Breast epithelium (tissue), 4 donors: ENCODE measurements at places on chromosomes 11 and 22. TPM values are rescaled to one million over a fixed set of nuclear protein-coding genes. Genes with fewer than 3 reads are reported as not detected.
A peak's percentile ranks its signal among the peaks of the same experiment; 100 is the strongest.

DNA sequence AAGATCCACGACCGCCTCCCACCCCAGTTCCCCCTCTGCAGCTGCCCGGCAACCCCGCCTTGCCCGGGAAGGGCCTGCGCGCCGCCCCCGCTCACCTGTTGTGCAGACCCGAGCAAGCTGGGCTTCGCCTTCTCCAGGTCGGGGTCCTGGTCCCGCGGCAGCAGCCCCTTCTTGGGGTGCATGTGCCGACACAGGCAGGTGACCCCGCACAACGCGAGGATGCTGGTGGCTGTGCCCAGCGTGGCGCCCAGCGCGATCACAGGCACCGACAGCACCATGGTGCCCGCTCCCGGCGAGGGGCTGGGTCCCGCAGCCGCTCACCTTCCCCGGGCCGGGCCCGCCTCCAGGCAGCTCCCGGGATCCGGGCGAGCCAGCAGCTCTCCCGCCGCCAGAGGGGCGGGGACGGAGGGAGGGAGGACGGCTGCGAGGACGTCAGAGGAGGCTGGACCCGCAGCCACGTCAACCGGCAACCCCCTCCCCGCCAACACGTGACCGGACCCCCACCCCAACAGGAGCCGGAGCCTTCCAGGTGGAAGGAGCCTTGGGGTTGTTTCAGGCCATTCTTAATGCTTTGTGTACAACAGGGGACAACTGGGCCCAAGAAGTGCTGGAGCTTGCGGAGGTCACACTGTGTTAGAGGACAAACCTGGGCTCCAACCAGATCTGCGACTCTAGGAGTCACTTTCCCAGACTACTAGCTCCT lies at the start of gene SYT13:
Gene SYT13 (minus strand): TSS at position 412 of the 703 bp plus-strand sequence. CDS start 134 bp downstream, at position 278.
- H3K36me3 ChIP-seq: no peaks in the 10 kb centered on the region
- H3K4me3 ChIP-seq: peak within 1 kb of the TSS; percentile 44
- H3K27me3 ChIP-seq: no peaks in the 10 kb centered on the region
- no peak within 1 kb of the TSS for H3K27ac ChIP-seq
- H3K4me1 ChIP-seq: no peaks in the 10 kb centered on the region

The DLG2 gene
- total RNA-seq: 12.3 TPM

The TBX10 gene
- not detected for total RNA-seq

The ASPHD2 gene
- 0.59 TPM for total RNA-seq

DNA sequence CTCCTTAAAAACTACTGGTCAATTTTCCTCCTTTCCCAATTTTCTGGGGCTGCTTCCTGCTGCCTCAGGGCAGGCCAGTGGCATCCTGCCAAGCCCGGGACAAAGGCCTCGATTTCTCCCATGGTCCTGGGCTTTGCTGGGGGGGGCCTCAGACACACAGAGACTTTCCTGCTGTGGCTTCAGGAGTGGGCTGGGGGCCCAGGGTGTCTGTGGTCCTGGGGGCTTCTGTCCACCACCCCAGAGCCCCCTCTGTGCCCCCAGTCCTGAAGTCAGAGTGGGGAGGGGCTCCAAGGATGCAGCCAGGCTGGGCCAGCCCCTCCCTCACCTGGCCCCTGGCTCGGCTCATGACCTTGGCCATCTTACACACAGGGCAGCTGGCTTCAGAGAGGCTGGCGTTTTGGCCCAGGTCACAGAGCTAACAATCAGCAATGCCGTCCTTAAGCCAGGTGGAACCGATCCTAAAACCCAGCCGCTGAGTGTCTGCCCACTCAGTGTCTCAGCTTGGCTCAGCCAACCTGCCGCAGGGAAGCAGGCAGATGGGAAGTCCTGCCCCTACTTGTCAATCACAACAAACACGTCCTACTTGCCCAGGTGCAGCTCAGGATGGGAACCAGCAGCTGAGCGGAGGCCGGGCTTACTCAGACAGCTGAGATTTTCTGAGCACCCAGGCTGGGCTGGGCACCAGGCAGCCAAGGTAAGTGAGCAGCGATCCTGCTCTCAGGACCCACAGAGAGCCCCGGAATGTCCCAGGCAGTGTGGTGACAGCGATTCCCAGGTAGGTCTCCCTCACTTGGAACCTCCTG lies 34.6 kb downstream of the OSBPL5 start:
- no peaks in the 10 kb centered on the region for H3K36me3 ChIP-seq
- peak overlapping the region; percentile 80 for H3K27ac ChIP-seq
- peak; percentile 91 for DNase-seq
- peaks cover 14% of the 10 kb centered on the region for H3K4me1 ChIP-seq
- no peaks in the 10 kb centered on the region for H3K27me3 ChIP-seq

The FREY1 gene
- 0.98 TPM for total RNA-seq

DNA sequence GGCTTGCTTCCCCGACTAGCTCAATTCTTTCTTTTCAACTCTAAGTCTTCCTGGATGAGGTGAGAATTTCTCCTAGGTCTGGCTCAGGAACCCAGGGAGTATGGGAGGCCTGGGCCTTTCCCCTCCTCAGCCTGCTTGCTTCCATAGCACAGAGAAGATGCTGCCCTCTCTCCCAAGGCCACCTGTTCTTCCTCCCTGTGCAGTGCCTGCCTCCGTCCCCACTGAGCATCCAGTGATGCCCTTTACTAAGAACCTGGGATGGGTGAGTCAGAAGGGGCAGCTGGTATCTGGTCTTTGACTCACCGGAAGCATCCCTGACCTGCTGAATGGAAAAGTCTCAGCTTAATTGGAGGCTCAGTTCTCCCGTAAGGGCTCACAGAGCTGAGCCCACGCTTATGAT lies 607.9 kb downstream of the BUD13 start:
- no peaks in the 10 kb centered on the region for H3K27me3 ChIP-seq
- H3K36me3 ChIP-seq: no peaks in the 10 kb centered on the region
- no peak overlapping the region for H3K4me3 ChIP-seq
- no peak overlapping the region for H3K27ac ChIP-seq
- DNase-seq: no peak

The CYB5R2 gene
- 32.1 TPM for total RNA-seq

DNA sequence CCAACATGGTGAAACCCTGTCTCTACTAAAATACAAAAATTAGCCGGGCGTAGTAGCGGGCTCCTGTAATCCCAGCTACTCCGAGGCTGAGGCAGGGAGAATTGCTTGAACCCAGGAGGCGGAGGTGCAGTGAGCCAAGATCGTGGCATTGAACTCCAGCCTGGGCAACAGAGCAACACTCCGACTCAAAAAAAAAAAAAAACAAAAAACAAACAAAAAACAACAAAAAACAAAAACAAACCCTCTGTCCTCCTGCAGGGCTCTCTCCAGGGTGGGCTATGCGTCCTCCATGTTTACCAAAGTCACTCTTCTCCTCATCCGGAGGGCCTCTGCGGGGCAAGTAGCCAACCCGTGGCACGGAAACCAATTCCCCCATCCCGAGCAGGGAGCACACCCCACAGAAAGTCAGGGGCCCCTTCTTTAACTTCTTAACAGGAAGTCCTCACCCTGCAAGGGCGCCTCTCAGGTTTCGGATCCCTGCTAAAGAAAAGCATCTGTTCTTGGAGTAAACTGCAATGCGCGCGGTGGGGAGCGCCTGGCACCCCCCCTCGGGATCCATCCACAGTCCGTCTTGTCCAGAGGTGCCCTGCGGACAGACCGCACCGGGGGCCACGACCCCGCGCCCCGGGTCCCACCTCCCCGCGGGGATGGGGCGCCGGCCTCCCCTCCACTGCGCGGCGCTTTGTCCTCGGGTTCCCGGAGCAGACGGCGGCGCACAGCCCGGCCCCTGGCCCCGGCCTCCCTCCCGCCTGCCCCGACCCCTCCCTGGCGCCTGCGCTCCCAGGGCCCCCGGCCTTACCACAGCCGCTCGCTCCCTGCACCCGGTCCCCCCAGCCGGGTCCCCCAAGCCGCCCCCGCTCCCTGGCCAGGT lies 712 bp downstream of the CERK start:
- H3K4me3 ChIP-seq: peak overlapping the region; percentile 82
- H3K27me3 ChIP-seq: no peaks in the 10 kb centered on the region
- H3K27ac ChIP-seq: peak overlapping the region; percentile 78
- no peaks in the 10 kb centered on the region for H3K36me3 ChIP-seq
- H3K4me1 ChIP-seq: peaks cover 6% of the 10 kb centered on the region

DNA sequence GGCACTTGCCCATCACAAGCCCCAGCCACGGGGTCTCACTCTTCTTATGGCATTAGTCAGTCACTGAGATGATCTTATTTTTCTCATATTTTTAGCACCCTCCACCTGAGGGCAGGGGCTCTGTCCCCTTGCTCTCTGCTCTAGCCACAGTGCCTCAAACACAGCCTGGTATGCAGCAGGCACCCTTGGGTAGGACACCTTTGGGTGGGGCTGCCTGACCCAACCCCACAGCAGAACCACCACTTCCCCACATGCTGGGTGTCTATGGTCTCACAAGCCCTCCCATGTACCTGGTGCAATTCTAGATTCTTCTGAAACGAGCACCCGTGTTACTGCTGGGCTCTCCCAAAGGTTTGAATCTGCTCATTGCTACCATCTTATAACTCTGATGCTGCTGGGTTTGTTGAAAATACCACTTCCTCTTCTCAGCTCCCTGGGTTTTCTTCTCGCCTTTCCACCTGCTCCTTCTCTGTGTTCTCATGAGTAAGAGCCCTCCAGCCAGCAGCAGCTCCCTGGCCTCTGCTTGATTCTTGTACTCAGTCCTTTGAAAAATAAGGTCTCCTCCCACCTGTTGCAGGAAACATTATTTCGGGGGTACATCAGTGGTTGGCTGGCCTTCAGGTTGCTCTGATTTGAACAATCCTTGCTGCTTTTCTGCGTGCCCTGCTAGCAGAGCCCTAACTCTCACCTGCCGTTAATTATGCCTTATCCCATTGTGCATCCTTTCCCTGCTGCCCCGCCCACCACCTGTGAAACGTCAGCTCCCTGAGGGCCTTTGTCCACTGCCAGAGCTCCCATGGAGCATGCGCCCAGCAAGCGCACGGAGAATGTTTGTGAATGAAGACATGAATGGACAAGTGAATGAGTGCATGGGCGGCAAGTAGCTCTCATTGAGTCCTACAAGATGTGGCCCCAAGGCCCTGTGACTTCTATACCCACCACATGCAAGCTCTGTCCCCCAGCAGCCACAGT lies 1181.6 kb downstream of the TBC1D22A start:
- H3K27me3 ChIP-seq: peaks cover 9% of the 10 kb centered on the region
- H3K4me1 ChIP-seq: no peaks in the 10 kb centered on the region
- H3K36me3 ChIP-seq: no peaks in the 10 kb centered on the region
- no peak overlapping the region for H3K4me3 ChIP-seq
